ENCODE measurements at places on chromosomes 4 and X.

DNA sequence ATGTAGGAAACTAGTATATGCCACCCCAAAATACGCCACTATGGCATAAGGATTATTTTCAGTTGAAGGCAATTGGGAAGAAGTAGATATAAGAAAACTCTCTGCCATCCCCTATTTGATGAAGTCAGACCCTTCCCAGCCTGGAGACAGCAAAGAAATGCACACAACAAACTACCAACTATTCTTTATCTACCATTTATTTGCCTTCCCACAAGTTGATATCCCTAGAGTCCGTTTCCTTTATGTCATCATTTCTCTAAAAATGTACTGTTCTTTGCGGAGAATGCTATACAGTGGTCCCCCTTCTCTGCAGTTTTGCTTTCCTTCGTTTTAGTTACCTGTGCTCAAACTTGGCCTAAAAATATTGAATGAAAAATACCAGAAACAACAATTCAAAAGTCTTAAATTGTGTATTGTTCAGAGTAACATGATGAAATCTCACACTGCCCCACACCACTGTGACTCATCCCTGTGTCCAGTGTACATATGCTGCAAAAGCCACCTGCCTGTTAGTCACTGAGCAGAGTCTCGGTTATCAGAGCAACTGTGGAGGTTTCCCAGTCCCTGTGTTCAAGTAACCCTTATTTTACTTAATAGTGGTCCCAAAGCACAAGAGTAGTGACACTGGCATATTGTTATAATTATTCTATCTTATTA lies 152.3 kb downstream of the WDFY3 start:
- DNase-seq, result no peak

DNA sequence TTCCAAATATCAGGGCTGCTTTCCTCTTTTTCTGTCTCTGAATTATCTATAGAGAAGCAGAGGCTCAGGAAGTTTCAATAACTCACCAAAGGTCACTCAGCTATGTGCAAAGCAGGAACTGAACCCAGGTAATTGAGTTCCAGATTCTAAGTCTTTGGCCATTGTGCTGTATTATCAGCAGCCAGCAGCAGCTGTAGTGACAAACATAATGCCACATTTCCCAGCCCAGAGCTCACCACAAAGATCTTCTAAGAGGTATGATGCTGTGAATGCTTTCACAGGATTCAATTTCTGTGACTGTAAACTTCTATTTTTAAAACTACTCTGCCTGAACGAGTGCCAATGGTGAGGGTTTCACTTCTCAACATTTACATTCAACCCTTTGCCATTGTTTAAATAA lies 56.4 kb downstream of the SPOCK3 start:
- no peak for DNase-seq

DNA sequence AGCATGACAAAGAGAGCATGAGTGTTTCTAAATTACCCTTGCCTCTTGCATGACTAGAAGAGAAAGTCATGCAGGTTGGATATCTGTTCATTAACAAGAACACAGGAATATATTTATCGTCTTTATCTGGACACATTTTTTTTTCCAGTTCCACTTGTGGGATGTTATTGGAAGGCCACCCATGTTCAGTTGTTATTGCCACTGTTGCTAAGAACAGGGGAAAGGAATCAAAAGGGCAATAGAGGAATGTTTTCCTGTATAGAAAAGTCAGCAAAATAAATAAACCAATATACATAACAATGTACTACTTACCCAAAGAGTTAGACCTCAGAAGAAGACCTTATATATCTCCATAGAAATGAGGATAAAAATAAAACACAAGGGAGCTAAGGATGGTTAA lies 270.1 kb downstream of the QDPR start:
- DNase-seq, result no peak

GRCh38 chrX:124383354-124383753 lies 37.0 kb downstream of the SH2D1A start:
- DNase-seq, result no peak

GRCh38 chrX:63283348-63283747 lies 67.8 kb downstream of the SPIN4 start:
- no peak for DNase-seq

- DNase-seq, result no peak
These were observed 35.0 kb downstream of the NPY5R start for GRCh38 chr4:163378661-163379060.

DNA sequence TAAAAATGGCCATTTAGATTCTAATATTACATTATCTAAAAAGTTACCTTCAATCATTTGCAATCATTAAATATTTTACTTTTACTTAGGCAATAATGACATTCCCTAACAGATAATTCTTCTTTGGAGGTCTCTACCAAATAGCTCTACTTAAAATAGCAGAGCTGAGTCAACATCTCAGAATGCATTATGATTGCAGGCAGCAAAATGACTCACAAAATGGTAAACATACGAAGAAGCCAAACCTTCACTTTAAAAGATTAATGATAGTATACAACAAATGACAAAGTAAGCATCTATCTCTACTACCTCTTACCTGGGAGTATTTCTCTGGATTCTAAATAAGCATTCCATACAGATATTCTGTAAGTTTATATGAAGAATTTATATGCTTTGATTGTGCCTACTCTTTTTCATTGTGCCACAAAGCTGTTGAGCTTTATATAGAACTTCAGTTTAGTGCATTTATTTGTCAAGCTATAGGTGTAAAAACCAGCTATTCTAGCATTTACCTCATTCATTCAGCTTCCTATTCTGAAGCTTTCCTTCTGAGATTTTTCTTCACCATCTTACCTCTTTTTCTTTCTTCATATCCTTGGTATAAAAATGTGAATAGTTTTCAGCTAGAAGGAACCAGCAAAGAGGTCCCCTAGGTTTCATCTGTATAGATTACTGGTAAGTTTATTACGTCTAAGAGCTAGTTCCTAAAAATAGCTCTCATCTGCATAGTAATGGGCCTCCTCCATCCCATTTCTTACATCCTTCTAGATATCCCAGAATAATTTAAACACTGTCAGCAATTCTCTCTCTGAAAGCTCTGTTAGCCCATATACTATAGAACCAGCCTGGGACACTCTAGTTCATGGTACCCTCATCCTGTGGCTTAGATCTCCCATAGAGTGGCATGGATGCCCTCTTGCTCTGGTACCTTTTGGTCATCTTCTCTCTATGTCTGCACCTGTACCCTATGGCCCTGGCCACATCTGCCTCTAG lies 17.2 kb upstream of the SPCS3 start:
- DNase-seq, result no peak

DNA sequence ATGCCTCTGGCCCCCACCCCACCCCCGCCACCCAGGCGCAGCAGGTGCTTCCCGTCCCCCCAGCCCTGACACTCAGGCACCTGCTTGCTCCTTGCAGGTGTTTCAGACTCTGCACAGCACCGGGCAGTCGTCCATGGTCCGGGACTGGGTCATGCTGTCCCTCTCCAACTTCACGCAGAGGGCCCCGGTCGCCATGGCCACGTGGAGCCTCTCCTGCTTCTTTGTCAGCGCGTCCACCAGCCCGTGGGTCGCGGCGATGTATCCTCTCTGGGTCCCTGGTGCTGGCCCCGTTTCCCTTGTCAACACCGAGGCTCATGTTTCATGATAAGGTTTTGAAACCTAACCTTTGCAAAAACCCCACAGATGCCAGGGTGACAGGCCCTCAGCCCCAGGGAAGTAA lies 10.2 kb upstream of the MSANTD1 start:
- no peak for DNase-seq

DNA sequence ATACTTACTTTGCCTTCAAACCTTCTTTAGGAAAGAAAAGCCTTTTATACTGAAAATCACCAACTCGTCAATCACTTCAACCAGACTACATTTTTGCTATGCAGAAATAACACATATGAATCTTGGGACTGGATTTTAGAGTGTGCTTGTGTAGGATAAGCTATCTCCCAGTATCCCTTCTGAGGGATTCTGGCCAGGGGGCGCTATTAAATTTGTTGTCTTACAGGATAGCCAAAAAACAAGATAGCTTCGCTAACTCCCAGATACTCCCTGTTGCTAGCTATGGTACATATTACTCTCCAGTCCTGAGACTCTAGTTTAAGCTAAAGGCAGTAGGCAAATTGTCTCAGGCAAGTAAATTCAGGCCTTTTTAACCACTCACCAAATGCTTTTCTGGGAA lies 167.2 kb downstream of the LHFPL1 start:
- no peak for DNase-seq

DNA sequence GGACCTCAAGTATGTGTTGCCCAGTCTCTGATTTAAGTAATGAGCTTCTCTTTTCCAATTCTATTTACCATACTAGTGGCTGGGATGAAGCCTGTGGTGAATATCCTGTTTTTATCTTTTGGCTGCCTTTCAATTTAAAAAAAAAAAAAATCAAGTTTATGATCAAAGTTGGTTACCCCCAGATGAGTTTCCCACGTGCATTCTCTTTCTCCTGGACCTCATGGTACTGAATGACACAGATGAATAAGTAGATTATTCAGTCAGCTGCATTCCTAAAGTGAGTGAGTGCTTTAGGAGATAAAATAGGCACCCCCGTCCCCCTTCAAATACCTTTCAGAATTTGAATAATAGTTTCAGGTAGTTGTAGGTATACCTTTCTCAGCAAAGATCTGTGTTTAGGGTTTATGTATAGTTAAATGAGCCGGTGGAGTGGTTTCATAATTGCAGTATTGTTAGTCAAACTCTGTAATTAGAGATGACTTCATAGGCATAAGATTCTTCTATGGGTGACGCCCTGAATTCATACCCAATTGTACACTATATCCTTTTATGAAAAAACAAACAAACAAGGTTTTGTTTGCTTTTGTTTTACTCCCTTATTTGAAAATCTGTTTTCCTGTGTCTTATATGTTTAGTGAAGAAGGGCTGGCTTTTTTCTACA lies 41.9 kb downstream of the PLS3 start:
- DNase-seq, result no peak

GRCh38 chrX:47743504-47743903 lies 84.5 kb upstream of the UXT start:
- no peak for DNase-seq

DNA sequence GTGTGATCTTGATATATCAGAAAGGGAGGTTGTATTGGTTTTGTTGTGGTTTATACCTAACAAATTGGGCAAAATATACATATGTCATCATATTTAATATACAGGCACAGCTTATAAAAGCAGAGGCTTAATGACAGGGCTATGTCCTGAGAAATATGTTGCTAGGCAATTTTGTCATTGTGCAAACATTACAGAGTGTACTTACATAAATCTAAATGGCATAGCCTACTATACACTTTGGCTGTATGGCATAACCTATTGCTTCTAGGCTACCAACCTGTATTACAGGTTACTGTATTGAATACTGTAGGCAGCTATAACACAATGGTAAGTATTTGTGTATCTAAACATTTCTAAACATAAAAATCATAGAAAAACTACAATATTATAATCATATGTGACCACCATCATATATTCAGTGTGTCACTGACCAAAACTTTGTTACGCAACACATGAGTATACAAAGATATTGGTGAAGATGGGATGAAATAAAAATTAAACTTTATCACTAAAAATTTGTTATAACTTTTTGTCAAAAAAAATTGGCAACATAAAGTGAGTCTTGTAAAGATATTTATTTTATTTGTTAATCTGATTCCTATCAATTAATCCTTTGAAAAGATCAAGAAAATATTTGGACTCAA lies 414.0 kb upstream of the HS3ST1 start:
- no peak for DNase-seq

DNA sequence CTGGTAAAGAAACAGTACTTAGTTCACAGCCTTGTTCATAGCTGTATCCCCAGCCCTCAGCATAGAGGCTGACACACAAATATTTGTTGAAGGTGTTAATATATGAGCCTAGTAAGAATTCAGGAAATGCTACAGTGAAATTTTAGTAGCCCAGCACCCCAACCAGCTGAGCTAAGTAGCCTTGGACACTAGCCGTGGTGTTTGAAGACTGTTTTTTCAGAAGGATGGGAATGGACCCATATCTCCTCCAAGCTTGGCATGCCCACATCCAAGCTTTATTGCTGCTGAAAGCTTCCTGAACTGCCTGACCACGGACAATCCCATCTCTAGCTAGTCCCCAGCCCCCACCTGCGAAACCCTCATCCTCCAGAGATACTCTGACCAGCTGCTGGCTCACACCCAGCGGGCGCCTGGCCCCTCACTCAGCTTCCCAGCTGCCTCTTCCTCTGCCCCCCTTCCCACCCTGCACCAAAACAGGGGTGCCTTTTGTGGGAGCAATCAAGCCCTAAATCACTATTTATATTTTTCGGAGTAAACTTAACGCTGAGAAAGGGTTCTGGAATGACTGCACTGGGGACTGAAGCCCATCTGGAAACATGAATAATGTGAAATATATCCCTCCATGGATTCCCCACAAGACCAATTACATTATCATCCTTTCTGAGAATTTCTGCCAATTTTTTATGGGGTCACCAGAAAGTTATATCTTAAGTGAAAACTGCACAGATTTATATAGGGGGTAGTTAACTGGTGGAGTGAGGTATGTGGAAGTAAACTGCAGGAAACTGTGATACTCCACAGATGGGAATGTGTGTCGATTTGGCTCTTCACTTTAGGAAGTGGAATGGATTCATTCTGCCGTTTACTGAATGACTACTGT lies 41.1 kb upstream of the CBR4 start:
- no peak for DNase-seq

- DNase-seq, result no peak
These were observed 32.8 kb downstream of the ZNF595 start for GRCh38 chr4:85951-86350.

DNA sequence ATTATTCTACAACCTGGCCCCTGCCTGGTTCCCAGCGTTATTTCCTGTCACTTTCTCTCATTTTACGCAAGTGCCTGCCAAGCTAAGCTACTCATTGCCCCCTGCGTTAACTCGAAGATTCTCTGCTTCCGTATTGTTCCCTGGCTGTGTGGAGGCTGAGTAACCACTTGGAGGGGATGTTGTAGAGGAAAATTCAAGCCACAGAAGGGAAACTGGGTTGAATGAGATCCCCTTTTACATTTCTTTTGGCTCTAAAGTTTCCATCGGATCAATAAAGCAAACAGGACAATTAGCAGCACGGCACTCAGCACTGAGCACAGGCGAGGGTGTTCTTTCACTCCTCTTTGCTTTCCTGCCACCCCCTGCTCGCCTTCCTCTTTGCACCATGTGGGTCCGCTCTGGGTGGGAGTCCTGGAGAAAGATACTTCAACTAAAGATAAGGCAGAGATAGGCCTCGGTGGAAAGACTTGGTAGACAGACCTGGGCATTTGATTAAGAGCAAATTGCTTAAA lies 4.2 kb upstream of the TMSB4X start:
- DNase-seq, result no peak

GRCh38 chr4:124833831-124834505 lies 121.4 kb upstream of the ANKRD50 start:
- no peak for DNase-seq

GRCh38 chr4:71147261-71147660 lies 153.8 kb downstream of the DCK start:
- DNase-seq, result no peak

Measured in activated T-cell treated with anti-CD3 and anti-CD28 coated beads, Interleukin-2, amount 50 U/mL, for 48 hours (primary cell).